ENCODE measurements at places on chromosomes 16 and 17.

DNA sequence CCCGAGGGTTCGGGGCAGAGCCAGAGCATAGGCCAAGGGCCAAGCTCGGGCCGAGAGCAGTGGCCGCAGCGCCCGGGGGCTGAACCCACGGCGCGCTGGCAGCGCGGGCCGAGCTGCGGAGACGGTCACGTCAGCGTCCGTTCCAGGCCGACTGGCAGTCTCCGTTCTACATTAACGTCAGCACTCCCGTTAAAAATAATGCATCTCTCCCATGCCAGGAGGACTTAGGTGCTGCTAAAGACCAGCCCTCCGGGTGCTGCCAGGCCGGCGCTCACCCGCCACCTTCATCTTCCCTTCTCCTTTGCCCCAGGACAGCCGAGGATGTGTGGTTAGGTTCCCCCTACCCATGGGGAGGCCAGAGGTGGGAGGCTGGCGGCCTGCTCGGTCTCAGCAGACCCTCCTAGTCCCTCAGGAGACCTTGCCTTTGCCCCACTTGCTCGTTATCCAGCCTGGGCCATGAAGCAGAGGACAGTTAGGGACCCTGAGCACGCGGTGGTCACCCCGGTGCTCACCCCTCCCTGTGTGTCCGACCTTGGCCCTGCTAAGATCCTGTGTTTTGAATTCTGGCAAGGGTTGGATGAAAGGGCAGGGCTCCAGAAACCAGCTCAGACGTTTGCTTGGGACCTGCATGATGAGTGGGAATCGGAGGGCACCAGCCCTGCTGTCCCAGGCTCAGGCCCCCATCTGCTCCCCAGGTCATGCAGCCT is 572 bp downstream of the MPG start:
- DNase-seq: no peak

DNA sequence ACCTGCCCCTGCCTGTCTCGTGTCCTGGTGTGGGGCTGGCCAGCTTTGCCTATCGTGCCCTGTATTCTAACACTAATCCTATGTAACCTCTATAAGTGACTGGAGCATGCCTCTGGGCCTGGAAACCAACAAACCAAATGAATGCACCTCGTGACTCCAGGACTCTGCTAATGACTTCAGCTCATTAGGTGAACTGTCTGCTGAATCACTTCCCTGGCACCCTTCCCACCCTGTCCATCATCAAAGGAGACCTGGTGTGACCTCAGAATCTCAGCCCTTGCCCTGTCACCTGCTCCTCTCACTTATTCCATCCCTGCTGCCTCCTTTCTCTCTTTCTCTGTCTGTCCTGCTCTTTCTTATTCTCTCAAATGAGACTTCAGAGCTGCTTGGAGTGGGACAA is 322.4 kb downstream of the CBLN1 start:
- no peak for DNase-seq

DNA sequence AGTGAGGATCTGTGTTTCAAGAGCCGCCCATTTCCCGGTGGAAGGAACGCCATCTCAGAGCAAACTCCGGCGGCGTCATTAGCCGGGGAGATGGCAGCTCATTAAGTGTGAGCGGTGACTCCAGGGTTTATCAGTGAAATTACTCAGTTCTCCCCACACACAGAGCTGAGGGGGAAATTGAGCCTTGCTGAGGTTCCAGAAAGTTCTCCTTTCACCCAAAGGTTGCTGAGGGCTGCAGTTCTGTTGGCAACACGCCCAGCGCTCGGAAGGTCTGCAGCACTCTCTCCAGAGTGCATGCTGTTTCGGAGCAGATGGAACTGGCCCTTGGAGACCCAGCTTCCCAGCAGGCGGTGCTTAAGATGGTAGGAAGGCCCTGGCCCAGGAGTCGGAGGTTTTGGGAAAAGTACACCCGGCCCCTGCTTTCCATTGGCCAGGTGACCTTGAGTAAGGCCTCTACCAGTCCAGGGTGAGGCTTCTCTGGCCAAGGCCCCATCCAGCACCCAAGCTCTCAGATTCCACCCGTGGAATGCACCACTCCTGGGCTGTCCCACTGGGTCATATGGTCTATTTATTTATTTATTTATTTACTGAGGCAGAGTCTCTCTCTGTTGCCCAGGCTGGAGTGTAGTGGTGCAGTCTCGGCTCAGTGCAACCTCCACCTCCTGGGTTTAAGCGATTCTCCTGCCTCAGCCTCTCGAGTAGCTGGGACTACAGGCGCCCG is 167.7 kb upstream of the CIBAR2 start:
- DNase-seq: peak; percentile 4

- DNase-seq: no peak
These were observed 14.9 kb downstream of the NAA60 start for GRCh38 chr16:3458278-3458851.

DNA sequence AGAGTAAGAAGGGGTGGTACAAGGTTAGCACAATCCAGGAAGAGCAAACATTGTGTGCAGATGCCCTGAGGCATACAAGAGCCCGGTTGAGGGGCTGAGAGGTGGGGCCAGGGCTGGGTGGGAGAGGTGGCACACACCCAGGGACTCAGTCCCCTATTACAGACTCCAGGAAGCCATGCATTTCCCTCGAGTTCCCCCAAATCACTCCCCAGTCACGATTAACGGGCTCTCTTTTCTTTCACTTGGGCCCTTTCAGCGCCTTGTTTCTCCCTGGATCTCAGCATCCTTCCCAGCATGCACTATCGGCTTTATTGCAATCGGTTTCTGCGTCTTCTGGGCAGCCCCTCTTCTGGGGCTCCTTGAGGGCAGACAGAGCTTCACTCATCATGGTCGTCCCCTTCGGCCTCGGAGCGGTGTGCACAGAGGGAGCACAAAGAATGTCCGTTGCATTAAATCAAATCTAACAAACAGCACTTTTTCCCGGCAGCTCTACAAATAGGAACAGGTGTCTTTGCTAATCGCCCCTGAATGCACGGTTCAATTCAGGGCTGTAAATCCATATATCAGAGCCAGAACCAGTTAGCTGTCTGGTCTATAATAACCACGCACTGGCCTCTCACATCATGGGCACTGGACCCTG is 184.6 kb upstream of the HSBP1 start:
- DNase-seq: no peak

DNA sequence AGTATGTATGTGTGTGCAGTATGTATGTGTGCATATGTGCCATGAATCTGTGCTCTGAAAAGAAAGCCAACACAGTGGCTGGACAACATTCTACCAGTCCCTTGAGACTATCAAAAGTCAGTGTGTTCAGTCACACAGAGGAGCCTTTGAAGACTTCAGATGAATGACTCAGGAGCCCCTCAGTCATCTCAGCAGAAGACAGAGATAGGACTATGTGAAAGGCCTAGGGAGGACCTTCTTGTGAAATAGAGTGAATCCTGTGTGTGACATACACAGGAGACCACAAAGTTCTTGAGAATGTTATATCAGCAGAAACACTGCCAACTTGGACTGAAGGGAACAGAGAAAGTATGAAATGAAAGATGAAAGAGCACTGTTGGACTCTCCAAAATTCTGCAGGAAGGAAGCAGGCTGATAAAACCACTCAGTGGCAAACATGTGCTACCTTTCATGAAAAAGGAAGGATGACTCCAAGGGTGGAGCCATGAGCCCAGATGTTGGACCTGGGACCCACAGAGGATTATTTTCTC is 108.4 kb downstream of the METRNL start:
- no peak for DNase-seq

GRCh38 chr16:66440970-66441369 is 13.9 kb downstream of the BEAN1 start:
- DNase-seq: no peak

DNA sequence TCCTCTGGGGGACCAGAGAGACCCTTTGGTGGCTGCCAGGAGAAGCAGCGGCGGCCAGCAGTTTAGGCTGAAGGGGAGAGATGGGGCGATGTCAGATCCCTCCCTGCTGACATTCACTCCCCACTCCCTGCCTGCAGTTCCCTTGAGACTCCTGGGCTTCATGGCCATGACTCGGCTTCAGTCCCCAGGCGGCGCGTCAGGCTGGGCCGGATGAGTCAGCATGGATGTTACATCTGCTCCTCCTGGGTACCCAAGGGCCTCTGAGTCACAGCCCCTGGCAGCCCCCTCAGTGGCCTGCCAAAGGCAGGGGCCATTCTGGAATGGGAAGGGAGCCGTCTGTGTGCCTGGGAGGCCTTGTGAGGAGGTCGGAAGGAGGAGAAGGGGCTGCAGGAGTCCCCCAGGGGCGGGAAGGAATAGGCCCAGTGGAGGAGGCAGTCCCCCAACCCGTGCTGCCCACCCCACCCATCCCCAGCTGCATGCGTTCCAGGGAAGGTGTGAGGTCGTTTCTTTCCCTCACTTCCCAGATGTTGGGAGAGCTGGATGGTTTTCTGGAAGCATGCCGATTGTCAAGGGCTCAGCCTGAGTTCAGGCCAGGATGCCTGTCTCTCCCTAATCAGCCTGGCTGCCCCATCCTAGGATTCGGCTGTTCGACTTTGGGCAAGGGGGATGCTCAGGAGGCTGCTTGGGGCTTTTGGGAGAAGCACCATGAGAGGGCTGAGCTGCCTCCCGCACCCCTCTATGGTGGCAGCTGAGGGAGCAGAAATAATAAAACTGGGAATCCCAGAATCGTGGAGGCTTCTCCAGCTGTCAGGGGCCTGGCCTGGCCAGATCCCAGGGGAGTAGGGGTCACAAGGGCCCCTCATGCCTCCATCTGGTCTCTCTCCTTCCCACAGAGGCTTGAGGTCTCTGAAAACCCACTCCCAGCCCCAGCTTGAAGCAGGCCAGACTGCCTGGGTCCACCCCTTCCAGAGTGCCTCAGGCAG is 9.7 kb downstream of the RHBDL3 start:
- DNase-seq: no peak

DNA sequence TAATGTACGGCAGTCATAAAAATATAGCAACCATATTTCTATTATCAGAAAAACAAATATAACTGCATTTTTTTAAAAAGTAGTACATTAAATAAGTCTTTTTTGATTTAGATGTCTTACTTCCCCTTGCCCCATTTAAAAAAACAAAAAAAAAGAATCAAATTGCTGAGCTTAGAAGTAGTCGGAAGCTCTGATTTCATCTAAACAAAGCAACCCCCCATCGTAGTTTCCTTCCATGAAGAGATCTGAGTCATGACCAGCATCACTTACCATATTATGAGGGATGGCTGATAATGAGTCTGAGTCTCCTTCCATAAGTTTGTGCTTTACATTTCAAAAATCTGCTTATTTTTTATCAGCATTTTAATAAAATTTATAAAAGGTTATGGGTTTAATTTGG is 86.2 kb downstream of the ITFG1 start:
- no peak for DNase-seq

GRCh38 chr16:48526058-48526957 is 83.7 kb downstream of the N4BP1 start:
- DNase-seq: no peak

- DNase-seq: no peak
These were observed 14.6 kb upstream of the CCDC154 start for GRCh38 chr16:1458977-1459341.

GRCh38 chr16:30786936-30787612 is at the start of gene ZNF629:
TSS of gene ZNF629 (minus strand) at chr16:30787205. CDS start at chr16:30784482, 2,723 bp downstream.
- DNase-seq: no peak

DNA sequence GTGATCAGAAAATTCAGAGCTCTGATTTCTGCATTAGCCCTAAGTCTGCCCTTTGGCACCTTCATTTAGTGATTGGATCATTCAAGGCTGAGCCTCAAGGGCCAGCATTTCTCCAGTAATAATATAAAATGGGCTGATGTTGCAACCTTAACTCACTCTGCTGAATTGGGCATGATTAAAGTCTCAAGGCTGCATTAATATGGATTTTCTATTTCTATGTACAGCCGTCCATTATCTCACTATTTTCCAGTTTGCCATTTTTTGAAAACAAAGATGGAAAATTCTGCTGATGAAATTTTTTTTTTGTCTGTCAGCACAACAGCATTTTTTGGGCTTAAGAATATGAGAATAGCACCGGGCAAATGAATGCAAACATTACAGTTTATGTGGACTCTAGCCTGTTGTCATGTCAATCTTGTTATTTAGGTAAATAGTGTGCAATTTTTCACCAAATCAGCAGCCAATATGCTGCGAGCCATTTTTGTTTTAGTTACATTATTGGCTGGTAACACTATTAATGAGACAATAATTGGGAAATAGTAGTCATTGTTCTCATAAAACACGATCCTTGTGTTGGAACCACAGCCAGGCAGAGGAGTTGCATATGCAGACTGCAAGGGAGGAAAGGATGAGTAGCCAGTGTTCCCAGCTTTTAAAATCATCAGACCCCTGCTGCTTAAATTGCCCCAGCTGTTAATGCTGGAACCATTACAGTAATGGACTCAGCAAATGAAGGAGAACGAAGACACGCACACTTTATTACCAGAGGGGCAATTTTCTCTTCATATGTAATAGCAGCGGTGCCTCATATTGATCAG is 10.5 kb downstream of the FTO start:
- DNase-seq: no peak

DNA sequence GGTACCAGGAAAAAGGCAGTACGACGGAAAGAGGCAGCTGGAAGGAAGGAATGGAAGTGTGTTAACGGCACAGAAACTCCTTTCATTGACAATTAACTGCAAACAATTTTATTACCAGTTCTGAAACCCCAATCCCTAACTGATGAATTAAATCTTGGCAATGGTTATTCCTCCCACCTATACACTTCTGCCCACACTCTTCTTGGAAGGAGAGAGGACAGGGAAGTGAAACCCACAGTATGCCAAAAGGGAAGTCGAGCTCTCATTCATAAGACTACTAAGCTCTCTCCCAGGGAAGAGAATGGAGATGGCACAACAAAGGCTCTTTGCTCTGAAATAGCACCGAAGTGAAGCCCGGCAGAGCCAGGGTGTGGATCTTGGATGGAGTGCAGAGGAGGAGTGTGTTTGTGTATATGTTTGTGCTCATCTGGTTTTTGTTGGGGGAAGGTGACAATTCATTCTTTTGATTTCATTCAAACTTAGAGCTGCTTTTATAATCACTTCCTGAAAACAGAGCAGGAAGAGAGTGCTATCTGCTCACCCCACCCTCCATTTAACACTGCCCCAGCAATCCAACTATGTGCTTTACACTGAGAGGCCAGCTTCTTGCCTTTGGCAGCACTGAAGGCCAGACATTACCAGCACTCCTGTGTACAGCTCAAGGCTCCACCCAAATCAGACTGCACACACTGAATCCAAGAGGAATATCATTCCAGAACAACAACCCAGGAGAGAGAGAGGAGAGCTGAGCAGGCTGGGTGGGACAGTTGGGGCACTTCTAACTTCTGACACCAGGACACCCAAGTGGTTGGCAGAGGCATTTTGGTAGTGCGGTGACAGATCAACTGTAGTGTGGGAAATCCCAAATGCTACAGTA is 68.7 kb downstream of the HIC1 start:
- DNase-seq: no peak

DNA sequence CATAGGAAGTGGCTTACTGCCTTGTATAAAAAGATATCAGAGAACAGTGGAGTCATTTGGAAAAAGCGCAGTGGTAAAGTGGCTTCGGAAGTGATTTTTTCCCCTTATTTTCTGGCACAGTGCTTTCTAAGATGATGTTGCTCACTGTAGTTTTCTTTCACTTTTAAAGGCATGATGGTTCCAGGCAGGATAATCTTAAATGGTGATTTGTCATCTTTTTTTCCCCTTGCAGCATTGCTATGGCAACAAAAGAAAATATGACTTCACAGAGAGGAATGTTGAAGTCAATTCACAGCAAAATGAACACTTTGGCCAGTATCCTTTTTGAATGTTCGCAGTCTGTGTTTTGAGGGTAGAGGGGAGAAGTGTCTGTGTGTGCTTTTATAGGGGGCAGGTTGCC is 42.5 kb downstream of the GOSR1 start:
- DNase-seq: no peak

GRCh38 chr16:57747496-57747895 is 11.9 kb downstream of the KATNB1 start:
- no peak for DNase-seq

GRCh38 chr16:27404163-27404823 is 2.3 kb downstream of the IL21R start:
- DNase-seq: no peak
